ENCODE measurements at places on chromosomes 3 and 15.

- DNase-seq: no peak
Observed at GRCh38 chr3:31433679-31433992, 99.1 kb upstream of the STT3B start.

GRCh38 chr3:170656284-170656683 is 70.4 kb upstream of the SLC7A14 start:
- DNase-seq: peak; percentile 30

DNA sequence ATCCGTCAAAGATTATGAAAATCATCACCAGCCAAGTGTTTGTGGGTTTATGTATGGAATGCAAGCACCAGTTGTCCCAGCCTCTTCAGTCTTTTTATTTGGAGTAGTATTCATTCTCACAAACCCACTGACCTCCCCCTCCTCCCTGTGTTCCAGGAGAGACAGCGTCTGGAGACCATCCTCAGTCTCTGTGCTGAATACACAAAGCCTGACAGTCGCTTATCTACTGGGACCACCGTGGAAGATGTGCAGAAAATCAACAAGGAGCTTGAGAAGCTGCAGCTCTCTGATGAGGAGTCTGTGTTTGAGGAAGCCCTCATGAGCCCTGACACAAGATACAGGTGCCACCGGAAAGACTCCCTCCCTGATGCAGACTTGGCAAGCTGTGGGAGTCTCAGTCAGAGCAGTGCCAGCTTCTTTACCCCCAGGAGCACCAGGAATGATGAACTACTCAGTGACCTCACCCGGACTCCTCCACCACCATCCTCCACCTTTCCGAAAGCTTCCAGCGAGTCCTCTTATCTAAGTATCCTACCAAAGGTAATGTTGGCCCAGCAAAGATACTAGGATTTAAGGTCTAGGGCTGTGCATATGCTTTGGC is 54.2 kb downstream of the PHLDB2 start:
- DNase-seq: no peak

DNA sequence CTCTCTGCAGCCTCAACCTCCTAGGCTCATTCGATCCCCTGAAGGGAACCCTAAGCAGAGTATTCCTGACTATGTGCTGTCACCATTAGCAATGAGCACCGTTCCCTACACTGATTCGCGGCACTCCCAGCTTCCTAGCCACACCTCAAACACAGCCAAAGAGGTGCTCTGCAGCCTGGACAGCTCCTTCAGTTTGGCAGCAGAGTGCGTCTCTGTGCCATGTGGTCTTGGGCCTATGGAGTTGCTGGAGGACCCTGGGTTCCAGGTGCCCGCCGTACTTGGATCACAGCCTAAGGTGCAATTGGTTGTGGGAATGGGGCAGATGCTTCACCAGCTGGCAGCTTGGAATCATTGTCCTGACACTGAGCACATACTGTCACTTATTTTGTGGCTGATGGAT is 17.3 kb upstream of the IL12A start:
- no peak for DNase-seq

DNA sequence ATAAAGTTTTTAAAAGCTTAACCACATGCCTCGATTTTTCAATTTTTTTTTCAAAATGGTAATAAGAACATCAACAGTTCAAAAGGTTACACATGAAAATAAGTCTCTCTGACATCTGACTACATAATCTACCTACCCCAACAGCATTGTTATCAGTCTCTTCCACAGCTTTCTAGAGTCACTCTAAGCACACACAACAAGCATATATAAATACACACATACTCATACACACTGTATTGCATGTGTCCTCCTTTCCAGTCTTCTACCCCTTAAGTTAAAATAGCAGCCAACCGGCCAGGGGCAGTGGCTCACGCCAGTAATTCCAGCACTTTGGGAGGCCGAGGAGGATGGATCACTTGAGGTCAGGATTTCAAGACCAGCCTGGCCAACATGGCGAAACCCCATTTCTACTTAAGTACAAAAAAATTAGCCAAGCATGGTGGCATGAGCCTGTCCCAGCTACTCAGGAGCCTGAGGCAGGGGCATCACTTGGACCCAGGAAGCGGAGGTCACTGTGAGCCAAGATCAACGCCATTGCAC is 12.2 kb downstream of the TBL1XR1 start:
- no peak for DNase-seq

DNA sequence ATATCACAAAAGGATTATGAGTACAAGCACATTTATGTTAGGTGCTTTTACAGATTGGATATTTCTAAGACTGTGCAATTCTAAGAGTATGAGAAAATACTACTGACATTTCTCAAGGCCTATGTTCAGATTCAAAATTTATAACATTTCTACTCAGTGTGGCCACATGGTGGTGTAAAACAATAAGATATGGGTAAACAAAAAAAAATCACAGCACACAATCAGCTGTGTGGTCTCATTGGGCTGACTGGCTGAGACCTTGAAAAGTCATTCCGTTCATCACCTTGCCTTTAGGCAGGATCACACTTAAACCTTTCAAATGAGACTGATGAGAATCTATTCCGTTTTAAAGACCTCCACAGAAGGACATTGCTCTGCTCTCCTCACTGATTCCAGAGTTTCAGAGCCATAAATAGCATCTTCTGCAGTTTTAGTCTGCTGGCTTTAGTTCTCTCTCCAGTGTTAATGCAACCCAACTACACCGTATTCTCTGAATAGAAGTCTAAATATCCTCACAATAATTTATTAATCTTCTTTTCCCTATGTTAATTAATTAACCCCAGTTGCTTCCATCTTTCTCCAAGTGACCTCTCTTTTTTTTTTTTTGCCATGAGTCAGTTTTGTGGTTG is 158.2 kb downstream of the SPATA16 start:
- DNase-seq: peak; percentile 9

- no peak for DNase-seq
Observed at GRCh38 chr3:134236505-134237170, 14.0 kb downstream of the RYK start.

DNA sequence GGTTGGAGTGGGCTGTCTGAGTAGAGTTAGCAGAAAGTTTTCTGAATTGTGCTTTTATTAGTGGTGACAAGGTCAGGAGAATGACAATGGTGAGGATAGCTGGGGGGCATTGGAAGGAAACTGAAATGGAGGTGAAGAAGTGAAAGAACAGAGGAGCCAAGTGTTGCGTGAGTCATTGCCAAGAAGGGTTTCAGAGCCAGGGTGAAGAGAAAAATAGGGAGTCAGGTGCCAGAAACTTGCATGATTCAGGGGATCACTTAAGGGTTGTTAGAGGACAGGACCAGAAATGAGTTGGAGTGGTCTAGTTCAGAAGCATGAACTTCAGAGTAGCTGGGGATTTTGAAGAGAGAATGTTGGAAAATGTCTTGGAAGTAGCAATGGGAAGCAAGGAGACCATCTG is 86.0 kb upstream of the GALNT15 start:
- DNase-seq: no peak

- no peak for DNase-seq
Observed at GRCh38 chr15:93866948-93867347, 364.4 kb upstream of the MCTP2 start.

- no peak for DNase-seq
Observed at GRCh38 chr15:41483519-41483918, 10.2 kb upstream of the ITPKA start.

DNA sequence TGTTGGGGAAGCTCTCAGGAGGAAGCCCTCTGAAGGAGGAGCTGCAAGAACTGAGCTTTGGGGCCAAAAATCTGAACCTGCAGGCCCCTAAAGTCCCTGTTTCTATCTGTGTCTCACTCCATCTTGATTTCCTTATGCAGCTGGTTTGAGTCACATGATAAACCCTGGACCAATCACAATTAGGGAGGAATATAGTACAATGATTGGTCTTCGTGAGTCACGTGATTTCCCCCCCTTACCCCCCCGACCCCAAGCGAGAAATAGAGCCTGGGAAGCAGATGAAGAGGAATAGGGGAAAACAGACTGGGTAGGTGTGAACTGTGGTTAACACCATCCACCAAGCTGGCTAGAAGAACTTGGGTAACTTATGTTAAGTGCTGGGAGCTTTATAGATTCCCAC is 12.9 kb downstream of the CRABP1 start:
- DNase-seq: no peak
